ENCODE measurements at places on chromosomes 7 and 10. TPM values are rescaled to one million over a fixed set of nuclear protein-coding genes. Genes with fewer than 3 reads are reported as not detected.

DNA sequence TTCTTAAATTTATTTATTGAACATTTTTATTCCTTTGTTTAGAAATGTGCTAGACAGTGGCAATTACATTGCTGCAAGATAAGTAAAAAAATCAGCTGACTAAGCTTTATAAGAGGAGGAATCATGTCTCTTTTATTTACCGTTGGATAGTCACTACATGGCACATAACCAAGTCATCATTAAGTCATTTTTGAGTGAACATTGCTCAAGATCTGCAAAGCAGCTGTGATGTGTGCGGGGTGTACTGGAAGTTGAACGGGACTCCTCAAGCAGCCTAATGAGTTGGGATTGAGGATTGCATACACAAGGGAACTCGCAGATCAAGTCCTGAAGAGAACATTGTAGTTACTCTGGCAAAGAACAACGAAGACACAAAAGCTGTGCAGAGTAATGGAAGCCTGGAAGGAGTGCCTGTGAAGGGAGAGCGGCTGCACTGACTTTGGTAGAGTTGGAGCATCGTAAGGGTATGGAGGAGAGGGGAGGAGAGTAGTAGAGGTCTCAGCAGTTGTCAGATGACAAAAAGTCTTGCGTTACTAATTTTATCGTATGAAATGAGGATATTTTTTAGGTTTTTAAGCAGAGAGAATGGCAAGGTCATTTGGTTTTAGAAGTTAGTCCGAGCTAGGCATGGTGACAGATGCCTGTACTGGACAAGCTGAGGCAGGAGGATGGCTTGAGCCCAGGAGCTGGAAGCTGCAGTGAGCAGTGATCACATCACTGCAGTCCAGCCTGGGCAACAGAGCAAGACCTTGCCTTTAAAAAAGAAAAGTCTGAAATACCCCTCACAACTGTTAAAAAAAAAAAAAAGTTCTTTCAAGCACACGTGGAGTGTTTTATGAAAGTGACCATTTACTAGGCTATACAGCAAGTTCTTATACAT lies 95.1 kb downstream of the BMPR1A start:
- no peaks in the 10 kb centered on the region for H3K36me3 ChIP-seq
- no peak for DNase-seq

GRCh38 chr7:103418241-103418640 lies 27.8 kb downstream of the SLC26A5 start:
- no peaks in the 10 kb centered on the region for H3K36me3 ChIP-seq
- no peak for DNase-seq
- no peaks in the 10 kb centered on the region for H3K27me3 ChIP-seq
- no peak overlapping the region for H3K4me3 ChIP-seq
- H3K27ac ChIP-seq = no peak overlapping the region

DNA sequence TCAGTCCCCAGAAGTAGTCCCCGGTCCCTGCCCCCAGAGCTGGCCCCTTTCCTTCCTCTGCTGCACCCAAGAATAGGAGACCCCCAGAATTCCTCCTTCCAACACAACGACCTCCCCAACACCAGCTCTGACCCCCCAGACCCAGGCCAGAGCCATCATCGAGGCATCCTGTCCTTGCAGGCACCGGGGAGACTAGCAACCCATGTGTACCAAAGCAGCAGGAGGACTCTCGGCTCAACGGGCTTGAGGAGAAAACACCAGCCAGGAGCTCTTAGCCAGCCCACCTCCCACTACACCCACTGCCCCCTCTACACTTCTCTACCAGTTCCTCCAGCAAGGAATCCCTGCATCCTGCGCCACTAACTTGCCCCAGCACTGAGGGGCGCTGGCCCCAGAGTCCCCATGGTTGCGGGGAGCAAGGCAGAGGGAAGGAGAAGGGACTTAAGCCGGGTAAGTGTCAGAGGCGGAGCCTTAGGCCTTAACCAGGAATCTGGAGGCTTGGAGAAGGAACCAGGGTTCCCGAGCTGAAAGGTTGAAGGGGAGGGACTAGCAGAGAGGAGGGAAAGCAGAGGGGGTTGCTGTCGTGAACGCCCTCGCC lies 3.9 kb downstream of the GRID1 start:
- H3K4me3 ChIP-seq = no peak overlapping the region
- no peaks in the 10 kb centered on the region for H3K27me3 ChIP-seq
- no peak overlapping the region for H3K27ac ChIP-seq
- H3K4me1 ChIP-seq = peaks cover 2% of the 10 kb centered on the region
- H3K36me3 ChIP-seq = no peaks in the 10 kb centered on the region

DNA sequence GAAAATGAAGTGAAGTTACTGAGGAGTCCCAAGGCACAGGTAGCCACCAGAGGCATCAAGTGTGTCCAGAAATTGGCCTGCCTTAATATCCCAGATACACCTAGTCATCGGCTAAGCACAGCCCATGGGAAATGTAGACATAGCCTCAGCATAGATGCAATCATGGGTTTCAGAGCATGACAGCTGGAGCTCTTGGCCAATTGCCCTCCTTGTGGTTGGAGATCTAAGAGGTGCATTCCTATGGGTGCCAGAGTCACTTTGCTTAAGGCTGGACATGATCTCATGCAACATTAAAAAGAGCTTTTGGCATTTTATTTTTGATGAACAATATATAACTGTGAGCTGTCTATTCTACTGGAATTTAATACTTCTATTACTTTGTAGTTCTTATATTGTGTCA lies 758.0 kb upstream of the LRRTM3 start:
- H3K36me3 ChIP-seq = no peaks in the 10 kb centered on the region
- H3K27me3 ChIP-seq = no peaks in the 10 kb centered on the region
- no peak for DNase-seq
- H3K4me3 ChIP-seq = no peak overlapping the region

DNA sequence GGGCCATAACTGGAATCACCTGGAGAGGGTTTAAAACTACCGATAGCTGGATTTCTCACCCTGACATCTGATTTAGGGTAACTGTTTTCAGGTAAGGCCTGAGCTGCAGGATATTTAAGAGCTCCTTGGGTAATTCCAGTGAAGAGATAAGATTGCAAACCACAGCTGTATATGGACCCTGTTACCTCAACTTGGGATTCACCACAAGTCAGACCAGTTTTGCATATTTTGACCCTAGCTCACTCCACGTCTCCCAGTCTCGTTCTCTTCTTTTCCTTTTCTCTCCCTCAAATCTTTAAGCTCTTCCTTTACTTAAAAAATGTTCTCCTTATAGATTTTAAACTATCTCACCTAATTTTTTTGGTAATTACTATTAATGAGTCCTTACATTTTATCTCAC lies 264.4 kb downstream of the THSD7A start:
- no peaks in the 10 kb centered on the region for H3K4me1 ChIP-seq
- DNase-seq = no peak
- H3K27me3 ChIP-seq = no peaks in the 10 kb centered on the region

DNA sequence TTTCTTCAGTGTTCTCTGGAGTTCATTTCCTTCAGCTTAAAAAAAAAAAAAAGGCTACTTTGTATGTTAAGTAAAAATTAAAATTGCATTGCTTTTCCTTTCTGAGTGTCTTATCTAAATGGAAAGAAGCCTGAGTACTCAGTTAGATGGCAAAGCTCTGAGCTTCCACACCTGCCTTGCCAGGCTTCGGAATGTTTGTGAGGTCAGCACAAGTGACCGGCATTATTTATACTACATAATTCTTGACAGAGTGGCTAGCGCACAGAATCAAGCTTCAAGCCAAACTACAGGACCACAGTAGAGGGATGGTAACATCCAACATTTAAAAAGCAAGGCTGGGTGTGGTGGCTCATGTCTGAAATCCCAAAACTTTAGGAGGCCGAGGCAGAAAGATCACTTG lies 17.3 kb downstream of the PIP4K2A start:
- no peak for DNase-seq
- H3K36me3 ChIP-seq = no peaks in the 10 kb centered on the region
- H3K4me1 ChIP-seq = no peaks in the 10 kb centered on the region
- H3K4me3 ChIP-seq = no peak overlapping the region
- H3K27me3 ChIP-seq = no peaks in the 10 kb centered on the region

- no peak overlapping the region for H3K4me3 ChIP-seq
- no peak for DNase-seq
- H3K36me3 ChIP-seq = no peaks in the 10 kb centered on the region
- H3K27me3 ChIP-seq = no peaks in the 10 kb centered on the region
Observed at GRCh38 chr7:127918130-127918529, 113.1 kb downstream of the LRRC4 start.

The NUB1 gene
- total RNA-seq = 57.3 TPM

The PNLIPRP1 gene
- not detected for total RNA-seq

The CRYGN gene
- total RNA-seq = not detected

The SUGCT gene
- 5.1 TPM for total RNA-seq

The NACAD gene
- 11.0 TPM for total RNA-seq

The MSS51 gene
- 2.2 TPM for total RNA-seq

The NUTM2E gene
- not detected for total RNA-seq

The EPHA1 gene
- 0.40 TPM for total RNA-seq
